ENCODE measurements at places on chromosomes 3 and 15. TPM values are rescaled to one million over a fixed set of nuclear protein-coding genes. Genes with fewer than 3 reads are reported as not detected.

Gene FAM81A
- 2.2 TPM for polyA plus RNA-seq

Gene FSD2
- 0.01 TPM for polyA plus RNA-seq

Gene GOLGA8R
- 2.1 TPM for polyA plus RNA-seq

Gene UBXN7
- polyA plus RNA-seq: 21.2 TPM

Gene GASK1A
- 5.8 TPM for polyA plus RNA-seq

- no peak for DNase-seq
These were observed 51.9 kb downstream of the TTBK2 start for GRCh38 chr15:42868683-42869082.

DNA sequence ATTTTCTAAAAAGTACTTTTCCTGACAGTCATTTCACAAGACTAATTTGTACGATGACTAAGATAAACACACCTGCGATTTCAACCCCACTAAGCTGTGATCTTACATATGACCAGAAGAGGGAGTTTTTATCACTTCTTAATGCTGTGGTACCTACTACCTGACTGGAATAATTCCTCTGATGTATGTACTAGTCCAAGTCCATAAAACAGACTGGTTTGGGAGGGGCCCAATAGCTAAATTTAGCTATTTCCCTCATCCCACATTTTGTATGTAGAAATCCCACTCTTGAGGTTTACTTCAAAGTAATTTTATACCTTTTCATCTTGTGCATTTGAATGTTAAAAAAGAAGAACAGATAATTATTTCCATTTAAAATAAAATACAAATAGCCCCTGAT lies 49.7 kb upstream of the SCAANT1 start:
- DNase-seq: no peak

GRCh38 chr15:72916897-72917296 lies 133.3 kb upstream of the ADPGK start:
- no peak for DNase-seq

Gene GAP43
- polyA plus RNA-seq: 0.21 TPM

Gene TLE3
- 17.5 TPM for polyA plus RNA-seq

Gene RNU5B-1
- not detected for polyA plus RNA-seq

Gene COL6A5
- 0.04 TPM for polyA plus RNA-seq

Gene PDCD6IP
- polyA plus RNA-seq: 88.7 TPM

Gene PLXNA1
- 10.6 TPM for polyA plus RNA-seq

GRCh38 chr3:113685956-113686721 lies 10.3 kb downstream of the USF3 start:
- no peak for DNase-seq

DNA sequence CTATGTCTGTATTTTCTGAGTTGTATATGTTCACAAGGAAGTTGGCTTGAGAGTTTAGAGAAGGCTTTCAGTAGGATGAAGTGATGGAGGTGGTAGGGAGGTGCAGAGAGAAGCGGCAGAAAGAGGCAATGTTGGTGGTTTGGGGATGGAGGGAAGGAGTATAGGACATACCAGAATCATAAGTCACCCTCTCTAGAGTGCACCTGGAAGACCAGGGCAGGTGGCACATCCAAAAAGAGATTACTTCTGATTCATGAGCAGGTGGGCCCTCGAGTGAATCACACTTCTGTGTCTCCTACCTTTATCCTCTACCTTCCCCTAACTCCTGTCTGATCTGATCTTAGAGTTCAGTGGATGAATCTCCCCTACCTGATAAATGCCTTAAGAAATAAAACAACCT lies 41.8 kb upstream of the MRPL3 start:
- DNase-seq: no peak

Gene UBAP1L
- 4.4 TPM for polyA plus RNA-seq

DNA sequence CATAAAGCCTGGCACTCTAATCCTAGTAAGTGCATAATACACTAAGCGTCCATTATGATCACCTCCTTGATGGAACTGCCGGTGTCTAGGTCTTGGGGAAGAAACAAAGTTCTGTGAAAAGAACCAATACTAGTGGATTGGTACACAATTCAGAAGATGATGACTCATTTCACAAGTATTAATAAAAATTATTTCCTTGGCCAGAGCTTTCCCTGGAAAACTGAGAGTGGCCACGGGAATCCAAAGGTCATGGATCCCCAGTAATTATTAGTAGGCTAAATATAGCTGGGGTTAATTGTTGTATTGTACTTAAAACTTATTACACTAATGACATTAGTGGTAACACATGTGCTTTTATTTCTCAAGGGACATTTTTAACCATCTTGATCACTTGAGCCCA lies 808.0 kb upstream of the NR2F2 start:
- no peak for DNase-seq

DNA sequence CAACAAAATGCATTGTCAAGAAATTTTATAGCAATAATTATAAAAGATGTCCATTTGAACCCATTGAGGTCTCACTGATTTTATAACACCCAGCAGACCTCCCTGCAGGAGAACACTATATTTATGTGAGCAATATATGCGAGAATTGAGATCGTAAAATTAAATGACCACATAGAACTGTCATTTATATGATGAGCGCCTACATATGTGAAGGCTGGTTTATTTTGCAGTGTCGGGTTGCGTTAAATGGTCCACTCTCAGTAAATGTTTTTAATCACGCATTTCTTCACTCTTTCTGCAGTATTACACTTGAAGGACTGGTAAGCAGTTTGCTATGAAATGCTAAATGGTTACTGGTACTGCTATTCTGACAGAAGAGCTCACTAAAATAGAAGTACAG lies 408.5 kb upstream of the AGTR1 start:
- no peak for DNase-seq

DNA sequence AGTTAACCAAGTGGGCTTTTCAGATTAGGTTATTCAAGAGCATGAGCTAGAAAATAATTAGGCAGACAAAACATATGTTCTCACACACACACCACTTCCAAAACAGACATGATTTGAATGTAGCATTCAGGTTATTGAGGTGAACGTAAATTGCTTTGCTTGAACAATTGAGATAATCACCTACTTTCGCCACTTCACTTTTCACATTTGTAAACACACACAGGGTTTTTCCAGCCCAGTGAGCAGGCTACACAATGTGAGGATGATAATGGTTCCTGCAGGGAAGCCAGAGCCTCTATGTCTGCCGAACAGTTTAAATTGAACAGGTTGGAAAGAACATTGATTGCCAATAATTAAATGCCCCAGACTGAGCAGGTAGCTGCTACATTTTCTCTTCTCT lies 560.8 kb downstream of the OCA2 start:
- no peak for DNase-seq

- DNase-seq: no peak
These were observed 208.8 kb upstream of the IL12A start for GRCh38 chr3:159779883-159780282.

DNA sequence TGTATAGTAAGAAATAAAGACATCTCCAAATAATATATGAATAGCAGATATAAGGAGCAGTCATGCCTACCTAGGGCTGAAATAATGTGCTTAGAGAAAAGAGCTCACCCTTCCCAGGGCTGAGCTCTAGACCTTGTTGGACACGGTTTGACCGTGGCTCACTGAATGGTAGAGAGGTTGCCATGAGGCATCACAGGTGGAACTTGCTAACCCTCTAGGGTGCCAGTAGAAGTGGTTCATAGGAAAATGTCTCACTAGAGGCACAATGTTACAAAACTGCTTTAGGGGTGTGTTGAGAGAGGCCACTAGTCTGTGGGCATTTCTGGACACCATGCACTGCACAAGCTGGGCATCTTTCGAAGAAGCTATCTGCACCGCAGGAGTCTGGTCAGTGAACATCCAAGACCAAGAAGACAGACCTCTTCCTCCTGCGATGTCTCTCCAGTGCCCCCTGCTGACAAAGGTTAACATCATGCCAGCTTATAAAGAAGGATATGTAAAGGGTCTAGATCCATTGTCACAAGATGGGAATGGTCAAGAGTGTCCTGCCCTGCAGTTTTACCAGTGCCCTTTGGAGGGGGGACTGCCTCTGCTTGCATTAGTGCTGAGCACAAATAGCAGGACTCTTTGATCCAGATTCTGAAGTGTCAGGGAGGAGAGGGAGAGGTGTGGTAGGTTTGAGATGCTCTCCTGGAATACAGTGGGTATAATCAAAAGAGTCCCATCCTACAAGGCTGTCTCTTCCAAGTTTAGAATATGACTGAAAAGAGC lies 266.8 kb downstream of the ZNF385D start:
- peak; percentile 44 for DNase-seq

Gene NLGN1
- 2.1 TPM for polyA plus RNA-seq

- no peak for DNase-seq
These were observed 1.3 kb upstream of the ABCF3 start for GRCh38 chr3:184184546-184185230.

Data from ovary (tissue), 10 donors.